ENCODE measurements at places on chromosomes 6 and 20.

DNA sequence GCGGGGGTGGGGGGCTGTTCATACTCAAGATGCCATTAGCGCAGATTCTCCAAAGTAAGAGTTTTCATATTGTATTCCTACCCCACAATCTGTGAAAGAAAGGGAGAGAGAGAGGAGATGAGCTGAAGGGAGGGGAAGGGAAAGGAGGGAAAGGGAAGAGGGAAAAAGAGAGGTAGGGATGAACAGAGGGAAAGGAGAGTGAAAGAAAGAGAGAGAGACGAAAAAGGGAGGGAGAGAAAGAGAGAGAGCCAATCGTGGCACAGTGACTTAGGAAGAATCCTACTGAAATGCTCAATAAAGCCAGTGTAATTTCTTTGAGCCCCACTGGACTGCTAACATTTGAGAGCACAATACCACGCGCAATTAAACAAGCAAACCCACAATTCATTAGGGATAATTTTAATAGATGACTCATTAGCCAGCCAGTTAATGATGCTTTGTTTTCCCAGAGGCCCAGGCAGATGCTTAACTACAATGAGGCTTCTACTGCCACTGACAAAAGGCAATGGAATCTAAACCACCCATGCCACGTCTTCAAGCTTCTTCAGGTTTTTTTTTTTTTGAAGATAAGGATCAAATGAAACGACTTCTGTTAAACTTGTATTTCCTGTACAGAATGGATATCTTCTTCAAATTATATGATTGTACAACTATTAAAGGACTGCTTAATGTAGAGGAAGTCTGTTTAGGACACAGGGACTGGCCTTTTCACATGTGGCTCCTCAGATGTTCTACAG is 306.8 kb downstream of the FOXC1 start:
- peak; percentile 19 for DNase-seq

- DNase-seq = no peak
Observed at GRCh38 chr6:38943964-38944363, 104.6 kb upstream of the GLP1R start.

DNA sequence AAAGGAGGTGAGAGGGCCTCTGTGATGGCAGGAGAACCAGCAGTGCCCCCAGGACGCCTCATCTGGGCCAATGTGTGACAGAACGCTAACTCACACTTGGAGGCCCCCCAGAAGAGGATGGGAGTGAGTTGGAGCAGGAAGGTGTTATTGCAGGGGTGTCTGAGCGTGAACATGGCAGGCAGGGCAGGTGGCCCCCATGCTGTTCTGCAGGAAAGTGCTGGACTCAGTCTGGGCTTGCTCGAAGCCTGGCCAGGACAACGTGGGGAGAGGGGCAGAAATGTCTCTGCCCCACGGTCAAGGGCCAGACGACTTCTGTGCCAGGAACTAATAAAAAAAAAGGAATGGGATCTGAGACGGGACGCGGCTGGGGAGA is 931 bp upstream of the EBF4 start:
- DNase-seq = no peak

DNA sequence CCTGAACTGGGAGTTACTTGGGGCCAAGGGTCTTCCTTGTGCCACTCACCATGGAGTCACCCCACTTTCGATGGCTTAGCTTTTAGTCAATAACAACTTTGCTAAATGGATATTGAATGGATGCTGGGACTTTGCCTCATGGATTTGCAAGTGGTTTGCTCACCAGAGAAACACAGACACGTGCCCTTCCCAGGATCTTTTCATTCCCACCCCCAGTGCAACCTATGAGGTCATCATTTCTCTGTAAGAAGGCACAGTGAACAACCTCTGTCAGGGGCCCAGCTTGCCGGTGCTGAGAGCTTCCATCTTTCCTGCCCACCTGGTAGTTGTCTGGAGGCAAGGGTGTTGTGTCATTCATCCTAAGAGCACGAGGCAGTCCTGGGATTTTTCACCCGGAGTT is 256.8 kb upstream of the PMEPA1 start:
- DNase-seq = no peak

DNA sequence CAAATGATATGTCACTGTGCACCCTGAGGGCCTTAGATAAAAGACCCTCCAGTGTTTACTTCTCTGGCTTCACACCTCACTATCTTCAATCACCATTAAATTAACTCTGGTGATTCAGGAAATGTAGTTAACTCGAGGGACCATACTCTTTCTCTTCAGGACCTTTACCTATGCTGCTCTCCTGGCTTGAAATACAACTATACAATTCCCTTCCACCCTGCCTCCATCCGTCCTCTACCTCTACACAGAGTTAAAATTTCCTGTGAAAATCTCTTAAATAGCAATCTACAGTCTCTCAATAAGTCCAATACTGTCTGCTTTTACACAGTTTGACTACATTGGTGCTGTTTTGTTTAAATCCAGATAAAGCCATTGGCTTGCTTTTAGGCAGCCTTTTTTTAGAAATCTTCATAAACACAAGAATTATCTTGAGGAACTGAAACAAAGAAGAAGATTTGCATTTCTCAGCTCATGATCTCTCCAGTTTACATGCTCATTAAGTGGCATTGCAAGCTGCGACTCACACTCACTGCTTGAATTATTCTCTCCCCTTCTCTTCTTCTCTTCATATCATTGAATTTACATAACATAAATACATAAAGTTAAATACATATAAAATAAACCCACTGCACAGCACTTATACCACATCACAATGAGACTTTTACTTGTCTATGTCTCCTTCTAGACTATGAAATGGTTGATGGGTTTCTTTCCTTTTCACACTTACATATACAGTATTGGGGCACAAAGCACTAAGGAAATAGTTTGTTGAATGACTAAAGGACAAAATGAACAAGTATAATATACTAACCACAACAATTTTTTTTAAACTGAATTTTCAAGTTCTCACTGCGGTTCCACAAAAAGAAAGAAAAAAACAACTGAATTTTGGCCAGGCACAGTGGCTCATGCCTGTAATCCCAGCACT is 239.0 kb upstream of the KCNQ5 start:
- DNase-seq = no peak

- DNase-seq = no peak
Observed at GRCh38 chr6:153162172-153162571, 31.1 kb upstream of the RGS17 start.

DNA sequence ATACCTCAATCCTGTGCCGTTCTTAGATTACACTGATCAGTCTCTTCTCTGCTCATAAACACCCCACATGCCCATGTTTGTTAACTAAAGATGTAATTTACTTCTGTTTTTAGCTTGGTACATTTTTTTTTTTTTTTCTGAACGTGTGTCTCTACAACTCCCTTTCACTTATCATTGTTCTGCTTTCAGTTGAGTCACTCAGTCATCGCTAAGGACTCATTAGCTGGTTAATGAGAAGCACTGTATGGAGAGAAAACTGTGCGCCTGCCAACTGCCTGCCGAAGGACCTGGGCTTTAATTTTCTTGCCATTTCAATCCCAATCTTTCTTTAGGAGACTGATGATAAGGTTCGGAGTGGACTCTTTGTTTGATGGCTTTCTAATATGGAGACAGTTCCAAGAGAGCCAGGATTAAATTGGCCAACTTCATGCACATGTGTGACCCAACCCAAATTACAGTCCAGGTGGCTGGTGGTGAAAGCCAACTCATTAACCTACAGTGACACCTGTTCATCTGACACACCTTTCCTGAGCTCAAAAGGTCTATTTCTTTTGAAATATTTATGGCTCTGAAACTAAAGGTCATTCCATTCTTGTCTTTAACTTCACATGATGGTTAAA is 334.1 kb downstream of the BCKDHB start:
- DNase-seq = no peak

- no peak for DNase-seq
Observed at GRCh38 chr6:82584194-82584695, 220.6 kb downstream of the TPBG start.

DNA sequence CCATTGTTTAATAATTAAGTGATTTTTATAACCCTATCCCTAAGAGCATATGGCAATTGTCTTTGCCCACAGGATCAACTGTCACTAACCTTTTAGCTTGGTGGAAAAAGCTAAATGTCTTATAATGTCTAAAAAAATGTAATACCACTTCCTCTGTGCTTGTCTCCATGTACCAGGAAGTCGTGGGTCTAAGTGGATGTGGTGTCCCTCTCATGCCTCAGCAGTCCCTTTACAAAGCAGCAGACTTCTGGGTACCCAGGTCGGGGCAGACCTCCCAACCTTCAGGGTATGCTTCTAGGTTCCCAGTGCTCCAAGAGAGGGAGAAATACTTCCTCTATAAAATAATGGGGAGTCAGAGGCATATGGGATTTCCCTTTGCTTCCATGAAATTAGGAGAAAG is 74.7 kb downstream of the ZHX3 start:
- DNase-seq = no peak

DNA sequence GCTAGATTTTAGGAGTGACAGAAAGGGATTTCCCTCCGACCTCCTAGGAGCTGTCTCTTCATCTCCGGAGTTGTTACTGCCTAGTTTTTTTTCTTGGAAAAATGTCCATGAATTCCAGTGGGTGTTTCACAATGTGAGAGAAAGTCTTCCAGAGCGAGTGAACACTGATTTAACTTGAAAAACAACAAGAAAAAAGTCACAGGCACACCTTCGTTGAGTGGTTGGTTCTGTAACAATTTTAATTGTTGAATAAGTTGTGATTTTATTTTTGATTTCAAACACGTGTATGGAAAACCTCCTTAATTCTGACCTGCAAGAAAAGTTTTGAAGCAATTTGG is 2.9 kb downstream of the TFAP2C start:
- DNase-seq = no peak

GRCh38 chr20:50526403-50526989 is 16.3 kb downstream of the PTPN1 start:
- no peak for DNase-seq

DNA sequence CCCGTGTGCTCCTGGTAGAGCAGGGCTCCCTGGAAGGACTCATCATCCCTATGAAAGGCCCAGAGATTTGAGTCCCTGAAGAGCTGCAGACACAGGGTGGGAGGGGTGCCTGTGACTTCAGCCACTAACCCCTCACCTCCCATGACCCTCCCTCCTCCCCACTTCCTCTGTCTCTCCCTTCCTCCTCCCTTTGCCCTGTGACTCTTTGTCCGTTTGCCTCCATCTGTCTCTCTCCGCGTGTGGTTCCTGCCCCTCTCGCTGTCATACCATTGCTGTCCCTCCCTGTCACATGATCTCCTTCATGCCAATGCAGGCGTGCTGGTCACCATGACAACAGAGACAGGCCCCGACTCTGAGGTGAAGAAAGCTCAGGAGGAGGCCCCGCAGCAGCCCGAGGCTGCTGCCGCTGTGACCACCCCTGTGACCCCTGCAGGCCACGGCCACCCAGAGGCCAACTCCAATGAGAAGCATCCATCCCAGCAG is 19.0 kb downstream of the EPB41L1 start:
- DNase-seq = no peak

- DNase-seq = peak; percentile 35
Observed at GRCh38 chr20:21096321-21097043, 9.7 kb downstream of the LINC00237 start.

DNA sequence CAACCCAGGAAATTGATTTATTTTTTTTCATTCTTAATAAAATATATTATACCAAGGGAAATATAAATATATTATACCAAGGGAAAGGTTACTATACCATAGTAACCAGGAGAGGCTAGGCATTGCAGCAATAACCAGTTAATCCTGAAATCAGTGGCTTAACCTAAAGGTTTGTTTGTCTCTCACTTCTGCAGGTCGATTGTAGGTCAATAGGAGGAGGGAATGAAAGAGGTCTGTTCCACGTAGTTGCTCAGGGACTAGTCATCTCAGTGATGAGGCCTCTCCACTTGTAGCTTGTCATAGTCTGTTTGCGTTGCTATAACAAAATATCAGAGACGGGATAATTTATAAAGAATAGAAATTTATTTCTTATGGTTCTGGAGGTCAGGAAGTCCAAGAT is 168.0 kb downstream of the GJA1 start:
- DNase-seq = no peak

DNA sequence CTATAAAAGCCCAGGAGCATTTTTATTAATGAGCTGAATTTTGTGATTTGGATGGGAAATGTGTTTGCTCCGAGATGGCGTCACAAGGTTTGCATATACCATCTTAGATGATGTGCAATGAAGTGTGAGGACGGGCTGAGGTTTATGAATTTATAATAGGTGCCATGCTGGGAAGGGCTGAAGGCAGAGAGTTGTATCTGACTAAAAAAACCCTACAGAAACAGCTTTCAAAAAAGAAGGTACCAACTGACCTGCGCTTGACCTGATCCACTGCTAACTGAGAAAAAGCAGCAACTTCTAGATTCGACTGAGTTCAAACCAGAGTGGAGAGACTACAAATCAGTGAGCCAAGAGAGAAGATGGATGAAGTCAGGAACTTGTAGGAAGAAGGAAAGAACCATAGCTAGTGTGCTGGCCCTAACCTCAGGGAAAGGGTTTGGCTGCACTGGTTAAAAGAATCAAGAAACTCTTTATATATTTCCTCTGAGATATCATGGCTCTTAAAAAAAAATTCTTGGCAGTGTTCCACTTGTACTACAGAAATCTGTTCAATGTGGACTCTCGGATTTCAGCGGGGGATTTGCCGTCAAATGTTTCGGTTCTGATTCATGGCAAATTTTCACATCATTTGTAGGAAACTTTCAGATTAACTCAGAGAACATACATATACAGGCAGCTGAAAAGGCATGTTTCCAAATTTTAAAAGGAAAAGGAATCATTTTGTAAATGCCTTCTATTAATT is 56.5 kb upstream of the HDGFL1 start:
- DNase-seq = peak; percentile 27

GRCh38 chr6:110341663-110342596 is 16.2 kb downstream of the METTL24 start:
- no peak for DNase-seq

DNA sequence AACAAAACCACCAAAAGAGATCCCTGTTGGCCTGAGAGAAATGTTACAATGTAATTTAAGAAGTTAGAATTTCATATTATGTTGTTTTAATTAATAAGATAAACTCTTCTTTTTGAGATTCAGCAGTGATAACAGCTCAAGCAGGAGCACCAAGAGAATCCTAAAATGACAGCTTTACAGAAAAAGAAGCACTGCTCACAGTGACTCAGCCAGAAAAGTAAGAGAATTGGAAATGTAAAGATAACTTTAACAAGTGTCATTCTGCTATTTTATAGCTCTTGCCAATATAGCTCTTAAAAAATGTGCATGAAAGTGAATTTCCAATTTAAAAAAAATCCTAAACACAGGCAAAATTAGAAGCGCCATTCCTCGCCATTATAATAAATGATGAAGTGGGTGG is 111.3 kb downstream of the UBE3D start:
- no peak for DNase-seq
